ENCODE measurements at places on chromosomes 3 and 15. TPM values are rescaled to one million over a fixed set of nuclear protein-coding genes. Genes with fewer than 3 reads are reported as not detected.

- DNase-seq, result no peak
Measured at GRCh38 chr3:101816215-101817149, 32.8 kb upstream of the NFKBIZ start.

GRCh38 chr15:96790004-96790403 lies 459.5 kb downstream of the NR2F2 start:
- DNase-seq, result no peak

- DNase-seq, result no peak
Measured at GRCh38 chr3:123110282-123110975, 43.6 kb downstream of the PDIA5 start.

DNA sequence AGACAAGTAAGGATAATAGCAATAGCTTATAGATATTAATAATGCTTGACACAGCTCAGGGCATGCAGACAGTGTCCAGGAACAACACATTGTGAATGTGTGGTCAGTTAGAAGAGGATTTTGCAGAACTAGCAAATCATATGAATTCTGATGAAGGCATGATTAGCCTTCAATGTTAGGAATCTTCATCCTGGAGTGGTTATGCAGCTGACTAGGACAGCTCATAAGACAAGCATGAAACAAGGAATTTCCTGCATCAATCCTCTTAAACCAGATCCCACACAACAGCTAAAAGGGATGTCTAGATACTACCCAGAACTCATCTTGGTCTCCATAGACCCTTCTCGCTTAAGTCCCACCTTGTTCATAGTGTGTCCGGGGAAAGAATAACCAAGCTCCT lies 499.0 kb upstream of the ATP11B start:
- no peak for DNase-seq

The HRG gene
- not detected for total RNA-seq

The TTC21A gene
- total RNA-seq, result 0.69 TPM

The ST3GAL6 gene
- total RNA-seq, result not detected

The TMCO5A gene
- not detected for total RNA-seq

Measured in activated CD8-positive, alpha-beta T cell treated with anti-CD3 and anti-CD28 coated beads for 36 hours (primary cell).